ENCODE measurements at places on chromosomes 6 and 20.
A peak's percentile ranks its signal among the peaks of the same experiment; 100 is the strongest.

GRCh38 chr6:13355043-13355945, 27.0 kb upstream of the TBC1D7 start:
- no peak for DNase-seq

DNA sequence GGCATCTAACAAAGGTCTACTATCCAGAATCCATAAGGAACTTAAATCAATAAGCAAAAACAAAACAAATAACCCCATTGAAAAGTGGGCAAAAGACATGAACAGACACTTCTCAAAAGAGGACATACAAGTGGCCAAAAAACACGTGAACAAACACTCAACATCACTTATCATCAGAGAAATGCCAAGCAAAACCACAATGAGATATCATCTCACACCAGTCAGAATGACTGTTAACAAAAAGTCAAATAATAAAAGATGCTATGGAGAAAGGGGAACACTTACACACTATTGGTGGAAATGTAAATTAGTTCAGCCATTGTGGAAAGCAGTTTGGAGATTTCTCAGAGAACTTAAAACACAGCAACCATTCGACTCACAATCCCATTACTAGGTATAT, 19.4 kb upstream of the VNN1 start:
- DNase-seq = no peak

DNA sequence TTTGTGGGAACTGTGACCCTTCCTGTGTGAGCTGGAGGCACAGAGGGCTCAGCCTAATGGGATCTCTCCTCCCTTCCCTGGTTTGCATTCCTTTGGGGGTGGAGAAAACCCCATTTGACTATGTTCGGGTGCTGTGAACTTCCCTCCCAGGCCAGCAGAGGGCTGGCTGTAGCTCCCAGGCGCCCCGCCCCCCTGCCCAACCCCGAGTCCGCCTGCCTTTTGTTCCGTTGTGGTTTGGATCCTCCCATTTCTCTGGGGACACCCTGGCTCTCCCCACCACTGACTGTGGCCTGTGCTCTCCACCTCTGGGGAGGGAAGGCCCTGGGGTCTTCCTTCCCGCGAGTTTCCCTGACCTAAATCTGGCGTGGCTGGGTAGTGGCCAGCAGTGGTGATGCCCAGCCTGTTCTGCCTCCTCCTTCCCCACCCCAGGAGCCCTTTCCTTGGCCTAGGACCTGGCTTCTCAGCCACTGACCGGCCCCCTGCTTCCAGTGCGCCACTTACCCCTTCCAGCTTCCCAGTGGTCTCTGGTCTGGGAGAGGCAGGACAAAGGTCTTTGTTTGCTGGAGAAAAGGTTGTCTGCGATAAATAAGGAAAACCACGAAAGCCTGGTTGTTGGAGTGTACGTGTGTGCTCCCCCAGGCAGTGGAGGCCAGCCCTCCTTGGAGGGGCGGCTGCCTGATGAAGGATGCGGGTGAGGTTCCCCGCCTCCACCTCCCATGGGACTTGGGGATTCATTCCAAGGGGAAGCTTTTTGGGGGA, 4.9 kb downstream of the VEGFA start:
- DNase-seq = peak; percentile 51

GRCh38 chr6:100426744-100427338, 37.9 kb downstream of the SIM1 start:
- no peak for DNase-seq

DNA sequence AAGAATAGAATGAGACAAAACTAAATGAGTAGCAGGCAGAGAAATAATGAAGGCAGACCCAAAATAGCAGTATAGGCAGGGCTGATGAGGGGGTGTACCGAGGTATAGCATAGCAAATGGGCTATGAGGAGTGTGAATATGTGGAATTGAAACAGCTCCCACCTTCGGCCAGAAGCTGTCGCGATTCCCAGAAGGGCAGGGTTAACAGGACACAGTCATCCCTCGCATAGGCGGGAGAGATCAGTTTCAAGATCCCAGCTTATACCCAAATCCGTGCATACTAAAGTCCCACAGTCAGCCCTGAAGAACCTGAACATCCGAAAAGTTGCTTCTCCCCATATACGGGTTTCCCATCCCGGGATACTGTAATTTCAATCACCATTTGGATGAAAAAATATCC, 82.7 kb downstream of the PTPRK start:
- DNase-seq = no peak

DNA sequence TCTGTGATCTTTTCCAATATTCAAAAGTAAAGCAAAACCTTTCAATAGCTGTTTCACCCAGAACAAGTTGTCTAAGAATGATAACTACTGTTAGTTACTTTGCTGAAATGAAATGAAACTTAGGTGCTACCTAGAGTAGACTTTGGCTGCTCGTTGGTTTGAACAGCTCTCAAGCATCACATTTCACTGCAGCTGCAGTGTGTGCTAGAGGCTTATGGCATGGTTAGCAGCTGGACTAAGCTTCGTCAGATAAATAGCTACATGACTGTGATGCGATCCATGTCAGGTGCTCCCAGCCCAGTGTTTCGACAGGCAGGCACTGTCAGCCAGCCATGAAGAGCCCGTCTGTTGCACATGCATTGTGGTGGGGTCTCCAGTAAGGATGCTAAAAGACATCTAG, 201.1 kb downstream of the TFAP2B start:
- no peak for DNase-seq
